Psoas muscle (tissue), 8 donors: ENCODE measurements at places on chromosomes 13 and 19. TPM values are rescaled to one million over a fixed set of nuclear protein-coding genes. Genes with fewer than 3 reads are reported as not detected.
A peak's percentile ranks its signal among the peaks of the same experiment; 100 is the strongest.

- H3K4me3 ChIP-seq = peak overlapping the region; percentile 66
- peaks cover 11% of the 10 kb centered on the region for H3K4me1 ChIP-seq
- DNase-seq = no peak
- no peak overlapping the region for H3K27ac ChIP-seq
- H3K36me3 ChIP-seq = no peaks in the 10 kb centered on the region
Measured at GRCh38 chr19:6109947-6110346, 353 bp downstream of the RFX2 start.

The CYP2A6 gene
- not detected for total RNA-seq

DNA sequence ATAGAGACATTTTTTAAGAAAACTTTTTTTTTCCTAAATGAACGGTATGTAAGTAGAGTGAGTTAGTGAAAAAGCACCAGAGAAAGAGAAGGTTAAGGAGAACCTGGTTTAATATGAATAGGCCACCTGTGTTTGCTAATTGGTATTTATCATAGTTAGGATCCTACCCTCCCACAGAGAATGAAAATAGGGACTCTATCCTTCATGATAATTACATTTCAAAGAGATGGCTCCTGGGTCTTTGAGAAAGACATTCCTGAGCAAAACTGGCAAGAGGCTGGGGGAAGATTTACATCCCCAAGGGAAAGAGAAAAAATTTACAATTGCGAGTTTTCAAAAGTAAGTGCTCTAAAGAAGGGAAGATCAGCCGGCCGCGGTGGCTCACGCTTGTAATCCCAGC, 1284.5 kb downstream of the SLITRK1 start:
- H3K27me3 ChIP-seq = no peaks in the 10 kb centered on the region
- H3K4me3 ChIP-seq = no peak overlapping the region
- DNase-seq = no peak
- no peaks in the 10 kb centered on the region for H3K36me3 ChIP-seq

DNA sequence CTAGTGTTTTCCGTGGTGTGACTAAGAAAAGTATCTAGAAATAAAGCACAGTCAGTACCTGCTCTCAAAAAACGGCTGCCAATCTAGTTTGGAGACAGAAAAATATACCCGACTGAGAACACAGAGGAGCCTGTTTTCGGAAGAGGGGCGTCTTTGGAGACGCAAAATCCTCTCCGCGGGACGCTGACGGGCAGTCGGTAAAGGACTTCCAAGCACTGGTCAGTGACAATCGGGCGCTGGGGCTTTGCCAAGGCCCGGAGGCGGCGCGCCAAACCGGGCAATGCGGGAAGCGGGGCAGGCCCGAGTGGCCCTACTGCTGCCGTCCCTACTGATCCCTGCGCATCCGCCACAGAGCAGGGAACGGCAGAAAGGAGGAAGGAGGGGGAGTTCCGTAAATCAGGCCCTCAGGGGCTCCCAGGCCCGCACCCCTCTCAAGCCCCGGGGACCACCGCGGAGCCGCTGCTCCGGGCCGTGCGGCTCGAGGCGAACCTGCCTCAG, 588 bp upstream of the DPY19L3 start:
- H3K4me1 ChIP-seq = peaks cover 18% of the 10 kb centered on the region
- no peaks in the 10 kb centered on the region for H3K36me3 ChIP-seq
- peak overlapping the region; percentile 99 for H3K27ac ChIP-seq
- H3K4me3 ChIP-seq = peak overlapping the region; percentile 94
- no peaks in the 10 kb centered on the region for H3K27me3 ChIP-seq

- peaks cover 6% of the 10 kb centered on the region for H3K4me1 ChIP-seq
- no peaks in the 10 kb centered on the region for H3K27me3 ChIP-seq
- no peaks in the 10 kb centered on the region for H3K36me3 ChIP-seq
- H3K4me3 ChIP-seq = peak overlapping the region; percentile 82
Measured at GRCh38 chr13:26558074-26558805, 757 bp downstream of the WASF3 start.

- DNase-seq = no peak
- no peaks in the 10 kb centered on the region for H3K27me3 ChIP-seq
- no peaks in the 10 kb centered on the region for H3K4me1 ChIP-seq
- H3K36me3 ChIP-seq = no peaks in the 10 kb centered on the region
Measured at GRCh38 chr19:41698746-41699230, 9.6 kb upstream of the CEACAM5 start.

GRCh38 chr13:87884884-87885283, 213.7 kb downstream of the SLITRK5 start:
- H3K4me1 ChIP-seq = no peaks in the 10 kb centered on the region
- no peak for DNase-seq
- H3K36me3 ChIP-seq = no peaks in the 10 kb centered on the region
